ENCODE measurements at places on chromosomes 2 and 18.
A peak's percentile ranks its signal among the peaks of the same experiment; 100 is the strongest.

- no peak for DNase-seq
Observed at GRCh38 chr2:161961061-161961460, 113.0 kb downstream of the DPP4 start.

DNA sequence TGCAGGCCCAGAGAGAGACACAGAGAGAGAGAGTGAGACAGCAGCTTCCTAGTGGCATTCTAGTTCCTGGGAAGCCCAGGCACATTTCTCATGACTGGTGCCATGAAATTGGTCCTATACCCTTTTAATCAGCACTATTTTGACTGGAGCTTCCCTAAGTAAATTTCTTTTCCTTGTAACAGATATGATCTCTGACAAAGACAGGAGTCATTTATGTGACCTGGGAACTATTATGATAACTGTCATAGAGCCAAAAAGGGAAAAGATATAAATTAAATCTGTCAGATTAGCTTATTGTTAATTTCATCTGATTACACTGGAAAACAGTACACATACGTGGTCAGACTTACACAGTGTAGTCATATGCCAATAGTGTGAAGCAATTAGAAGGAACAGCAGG lies 161.3 kb upstream of the HNRNPA3 start:
- no peak for DNase-seq

DNA sequence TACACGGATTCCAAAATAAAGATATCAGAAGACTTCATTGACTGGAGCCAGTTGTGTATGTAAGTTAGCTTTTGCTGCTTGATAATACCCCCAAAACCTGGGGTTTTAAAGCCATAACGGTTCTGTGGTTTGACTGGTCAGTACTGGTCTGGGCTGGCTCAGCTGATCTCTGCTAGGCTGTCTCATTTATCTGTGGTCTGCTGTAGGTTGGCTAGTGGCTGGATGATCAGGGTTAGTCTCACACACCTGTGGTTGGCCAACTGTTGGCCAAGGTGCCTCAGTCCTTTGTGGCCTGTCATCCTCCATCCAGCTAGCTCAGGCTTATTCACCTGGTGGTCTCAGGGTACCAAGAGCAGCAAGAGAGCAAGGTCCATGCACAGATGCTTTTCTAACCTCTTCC lies 183.2 kb downstream of the KLHL29 start:
- no peak for DNase-seq

GRCh38 chr2:125224830-125225229 lies 1199.7 kb downstream of the CNTNAP5 start:
- no peak for DNase-seq

GRCh38 chr18:10044054-10044453 lies 130.2 kb downstream of the VAPA start:
- no peak for DNase-seq

GRCh38 chr18:79458131-79458838 lies 62.6 kb downstream of the NFATC1 start:
- DNase-seq, result peak; percentile 91

DNA sequence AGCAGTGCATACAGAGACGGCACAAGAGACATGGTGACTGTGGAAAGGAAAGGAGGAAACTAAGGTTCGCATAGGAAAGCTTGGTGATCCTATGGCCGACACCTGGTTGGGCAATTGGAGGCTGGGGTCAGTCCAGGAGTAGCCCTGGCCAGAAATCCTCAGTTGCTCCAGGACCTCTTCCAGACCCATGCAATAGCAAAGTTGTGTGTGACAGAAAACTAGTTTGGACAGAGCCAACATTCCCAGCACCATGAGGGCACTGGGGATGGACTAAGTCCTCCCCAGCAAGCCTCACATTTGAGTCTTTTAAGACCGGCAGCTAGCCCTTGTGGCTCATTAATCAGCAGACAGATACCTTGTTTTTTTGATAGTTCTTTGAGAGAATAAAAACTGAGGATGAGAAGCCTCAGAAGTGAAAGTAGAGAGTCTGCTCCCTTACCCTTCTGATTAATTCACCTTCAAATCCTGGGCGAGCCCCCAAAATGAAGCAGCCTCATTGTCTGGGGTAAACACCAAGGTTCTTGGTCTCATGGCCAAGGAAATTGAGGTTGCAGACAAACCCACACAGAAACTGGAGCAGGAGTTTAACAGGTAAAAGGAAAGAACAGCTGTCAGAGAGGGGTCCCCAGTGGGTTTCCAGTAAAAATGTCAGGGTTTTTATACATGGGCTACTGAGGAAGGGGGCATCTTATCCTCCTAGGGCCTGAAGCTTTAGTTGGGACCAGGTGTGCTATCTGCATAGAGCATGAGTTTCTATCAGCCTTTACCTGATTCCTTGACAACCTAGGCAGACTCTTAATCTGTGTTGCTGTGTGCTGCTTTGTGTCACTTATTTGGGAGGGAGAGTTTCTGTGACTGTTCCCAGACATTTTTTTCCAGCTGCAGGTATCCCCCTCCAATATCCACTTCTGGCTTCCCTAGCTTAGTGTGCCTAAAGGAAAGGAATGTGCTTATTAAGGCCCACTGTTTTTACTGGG lies 39.1 kb downstream of the STK17B start:
- peak; percentile 49 for DNase-seq

DNA sequence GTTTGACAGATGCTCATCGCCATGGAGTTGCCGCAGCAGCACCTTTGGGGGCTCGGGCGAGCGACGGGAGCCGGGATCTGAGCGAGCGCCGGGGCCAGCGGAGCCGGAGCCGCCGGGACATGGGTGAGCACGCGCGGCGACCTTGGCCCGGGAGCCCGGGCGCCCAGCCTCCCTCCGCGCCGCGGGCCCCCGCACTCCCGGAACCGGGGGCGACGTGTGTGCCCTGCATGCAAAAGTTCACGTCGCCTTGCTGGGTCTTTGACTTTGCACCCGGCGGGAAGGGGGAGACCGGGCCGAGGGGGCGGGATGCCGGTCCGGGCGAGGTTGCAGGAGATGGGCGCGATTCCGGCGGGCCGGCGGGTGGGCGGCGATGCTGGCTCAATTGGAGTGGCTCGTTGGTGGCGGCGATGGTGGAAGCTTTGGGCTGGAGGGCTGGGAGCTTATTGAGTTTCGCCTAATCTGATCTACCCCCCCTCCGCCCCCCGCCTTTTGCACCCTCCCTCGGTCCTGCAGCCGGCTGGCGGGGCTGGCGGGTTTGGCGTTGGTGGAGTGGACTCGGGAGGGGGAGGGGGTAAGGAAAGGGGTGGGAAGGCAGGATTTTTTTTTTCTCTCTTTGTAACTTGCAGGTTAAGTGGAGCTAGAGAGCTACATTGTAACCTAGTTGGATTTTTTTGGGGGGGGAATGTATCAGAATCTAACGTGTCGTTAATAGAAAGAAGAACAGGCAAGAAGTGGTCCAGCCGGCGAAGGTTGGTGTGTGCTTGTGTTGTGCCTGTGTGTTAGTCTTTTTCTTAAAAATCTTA lies at the start of gene SETBP1:
Gene SETBP1, plus strand, starts transcription at position 616 of the 803 bp plus-strand sequence. CDS start 20,459 bp downstream, outside the sequence.
- peak; percentile 33 for DNase-seq

GRCh38 chr2:207459990-207460757 lies 69.6 kb upstream of the CREB1 start:
- DNase-seq, result no peak

GRCh38 chr2:1628893-1629292 lies 115.4 kb downstream of the PXDN start:
- DNase-seq, result peak; percentile 74

- DNase-seq, result peak; percentile 96
Observed at GRCh38 chr2:238895891-238896600, 48.2 kb downstream of the TWIST2 start.

GRCh38 chr2:39623917-39624316 lies 41.8 kb upstream of the TMEM178A start:
- DNase-seq, result no peak

GRCh38 chr2:47708801-47709499 lies 74.0 kb upstream of the MSH6 start:
- no peak for DNase-seq

DNA sequence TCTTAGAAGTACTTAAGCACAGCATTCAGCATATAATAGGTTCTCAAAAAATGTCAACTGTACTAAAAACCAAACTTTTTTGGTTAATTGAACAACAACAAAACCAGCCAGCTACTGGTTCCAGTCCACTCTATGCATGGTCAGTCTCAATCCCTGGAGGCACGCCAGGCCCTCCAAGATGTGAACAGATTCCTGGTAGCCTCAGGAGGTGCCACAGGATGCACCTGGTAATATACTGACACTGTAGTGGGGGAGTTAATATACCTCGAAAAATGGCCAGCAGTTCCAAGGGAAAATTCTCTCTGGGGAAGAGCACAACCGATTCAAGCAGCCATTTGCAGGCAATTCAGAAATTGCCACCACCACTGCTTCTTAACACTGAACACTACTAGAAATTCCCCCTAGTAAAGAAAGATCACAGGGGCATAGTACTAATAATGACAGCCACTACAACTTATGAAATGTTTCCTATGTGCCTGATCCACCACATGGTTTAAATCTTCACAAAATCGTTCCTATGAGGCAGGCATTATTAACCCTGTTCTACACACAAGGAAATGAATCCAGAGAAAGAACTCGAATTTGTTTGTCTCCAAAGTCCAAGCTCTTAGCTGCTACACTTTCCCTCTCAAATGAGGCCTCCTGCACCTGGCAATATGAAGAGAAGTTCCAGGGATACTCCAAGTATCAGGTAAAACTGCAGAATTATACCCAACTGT lies 3.4 kb downstream of the MGAT4A start:
- no peak for DNase-seq

- DNase-seq, result no peak
Observed at GRCh38 chr2:29159125-29159524, 43.9 kb downstream of the CLIP4 start.

GRCh38 chr18:63083555-63083954 lies 236.0 kb downstream of the BCL2 start:
- peak; percentile 42 for DNase-seq

DNA sequence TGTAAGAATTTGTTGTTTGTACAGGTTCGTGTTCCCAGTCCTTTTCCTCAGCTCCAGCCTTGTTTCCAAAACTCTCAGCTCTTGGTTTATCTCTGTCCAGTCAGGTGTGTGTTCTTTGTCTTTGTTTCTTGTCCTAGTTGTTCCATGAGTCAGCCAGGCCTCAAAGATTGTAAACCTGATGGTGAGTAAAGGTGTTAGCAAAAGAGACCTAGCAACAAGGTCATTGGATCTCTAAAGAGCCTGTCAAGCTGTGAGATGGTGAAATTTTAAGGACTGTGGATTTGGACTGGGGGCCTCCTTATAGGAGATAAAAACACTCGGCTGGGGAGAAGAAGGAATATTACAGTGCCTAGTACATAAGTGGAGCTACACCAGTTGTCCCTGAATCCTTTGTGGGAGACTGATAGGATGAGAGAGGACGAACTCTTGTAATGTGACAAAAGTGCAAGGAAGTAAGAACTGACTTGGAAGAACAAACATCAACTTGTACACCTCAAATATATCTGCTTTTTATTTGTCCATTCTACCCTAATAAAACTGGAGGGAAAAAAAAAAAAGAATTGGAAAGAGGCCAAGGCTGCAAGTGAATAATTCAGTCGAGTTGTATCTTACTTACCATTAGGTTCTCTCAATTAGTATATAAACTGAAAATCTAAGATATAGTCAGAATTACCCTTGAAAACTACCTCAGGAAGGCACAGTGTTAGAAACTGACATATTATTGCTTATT lies 37.2 kb downstream of the ITGA6 start:
- no peak for DNase-seq

- no peak for DNase-seq
Observed at GRCh38 chr2:237319086-237319820, 94.7 kb downstream of the COL6A3 start.

DNA sequence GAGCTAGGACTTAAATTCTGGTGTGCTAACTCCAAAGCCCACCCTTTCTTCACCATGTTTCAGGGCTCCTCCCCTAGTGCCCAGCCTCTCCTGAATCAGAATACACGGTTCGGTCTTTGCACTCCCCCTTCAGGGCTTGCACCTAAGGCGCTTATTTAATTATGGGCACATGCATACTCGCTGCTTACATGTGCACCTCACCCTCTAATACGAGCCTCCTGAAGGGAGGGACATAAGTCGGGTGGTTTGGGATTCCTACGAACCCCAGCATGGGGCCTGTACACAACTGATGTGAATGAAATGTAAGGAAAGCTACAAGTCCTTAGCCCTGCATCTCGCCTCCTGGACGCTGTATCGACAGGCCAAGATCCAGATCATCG lies 435 bp downstream of the IFT172 start:
- DNase-seq, result peak; percentile 27

- DNase-seq, result no peak
Observed at GRCh38 chr18:44748582-44748981, 67.9 kb downstream of the SETBP1 start.

- no peak for DNase-seq
Observed at GRCh38 chr2:105299290-105299689, 30.2 kb downstream of the TGFBRAP1 start.

DNA sequence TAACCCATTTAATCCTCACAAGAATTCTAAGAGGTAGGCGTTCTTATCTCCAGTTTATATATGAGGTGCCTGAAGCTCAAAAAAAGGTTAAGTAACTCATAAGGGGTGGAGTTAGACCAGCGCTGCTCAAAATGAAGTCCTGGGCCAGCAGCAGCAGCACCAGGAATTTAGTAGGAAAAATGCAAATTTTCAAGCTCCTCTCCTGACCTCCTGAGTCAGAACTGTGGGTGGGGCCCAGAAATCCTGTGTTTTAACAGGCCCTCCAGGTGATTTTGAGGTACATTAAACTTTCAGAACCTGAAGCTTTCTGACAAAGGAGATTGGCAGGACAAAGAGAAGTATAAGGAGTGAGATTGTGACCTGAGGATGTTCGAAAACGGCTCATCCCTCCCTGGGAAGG lies 66.0 kb upstream of the CCDC85A start:
- DNase-seq, result no peak

GRCh38 chr18:813172-814071 lies 1.4 kb upstream of the YES1 start:
- DNase-seq, result no peak

GRCh38 chr2:222353993-222354392 lies 55.2 kb upstream of the PAX3 start:
- no peak for DNase-seq

DNA sequence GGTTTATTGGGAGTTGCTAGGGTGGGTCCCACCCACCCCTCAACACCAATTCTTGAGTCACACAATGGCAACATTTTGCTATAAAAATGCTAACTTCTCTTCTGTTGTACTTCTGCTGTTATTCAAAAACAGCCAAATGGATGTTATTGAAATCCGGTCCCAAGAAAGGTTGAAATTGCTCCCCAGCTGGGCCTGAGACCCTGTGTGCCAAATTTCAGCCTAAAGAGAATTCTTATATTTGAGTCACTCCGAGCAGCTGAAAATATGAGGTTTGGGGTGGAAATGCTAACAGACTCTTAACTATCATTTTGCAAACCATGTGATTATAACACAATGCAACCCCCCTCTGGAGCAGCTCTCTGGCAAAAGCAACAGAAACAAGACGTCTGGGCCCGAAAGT lies 27.0 kb upstream of the ACVR1 start:
- no peak for DNase-seq

Data from fibroblast of villous mesenchyme (primary cell).